Upper lobe of right lung (tissue), 1 donor: ENCODE measurements at places on chromosomes 7 and 10. TPM values are rescaled to one million over a fixed set of nuclear protein-coding genes. Genes with fewer than 3 reads are reported as not detected.

Gene MCM7
- 48.7 TPM for total RNA-seq

Gene JAKMIP3
- 0.32 TPM for total RNA-seq

Gene CUBN
- total RNA-seq, result 1.3 TPM

- DNase-seq, result no peak
- no peaks in the 10 kb centered on the region for H3K4me1 ChIP-seq
- H3K27me3 ChIP-seq, result no peaks in the 10 kb centered on the region
- H3K4me3 ChIP-seq, result no peak overlapping the region
Measured at GRCh38 chr7:111005445-111005844, 85.5 kb upstream of the LRRN3 start.

DNA sequence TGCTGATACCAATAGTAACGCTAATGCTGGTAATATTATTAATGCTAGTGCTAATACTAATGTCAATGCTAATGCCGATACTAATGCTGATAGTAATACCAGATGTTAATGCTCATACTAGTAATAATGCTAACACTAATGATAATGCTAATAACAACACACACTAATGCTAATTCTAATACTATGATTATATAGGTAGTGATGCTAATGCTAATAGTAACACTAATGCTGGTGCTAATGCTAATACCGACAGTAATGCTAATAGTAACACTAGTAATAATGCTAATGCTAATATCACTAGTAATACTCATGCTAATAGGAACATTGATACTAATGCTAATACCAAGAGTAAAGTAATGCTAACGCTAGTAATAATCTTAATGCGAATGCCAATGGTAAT is 406.4 kb upstream of the RNF32 start:
- H3K27me3 ChIP-seq, result no peaks in the 10 kb centered on the region
- H3K36me3 ChIP-seq, result no peaks in the 10 kb centered on the region
- no peak overlapping the region for H3K4me3 ChIP-seq
- H3K27ac ChIP-seq, result no peak overlapping the region

- DNase-seq, result no peak
- peaks cover 6% of the 10 kb centered on the region for H3K4me1 ChIP-seq
- H3K27me3 ChIP-seq, result no peaks in the 10 kb centered on the region
- no peak overlapping the region for H3K27ac ChIP-seq
- no peaks in the 10 kb centered on the region for H3K36me3 ChIP-seq
Measured at GRCh38 chr7:5827755-5828154, 46.3 kb upstream of the RNF216 start.

GRCh38 chr7:20795881-20796280 is 9.2 kb upstream of the SP8 start:
- no peak overlapping the region for H3K4me3 ChIP-seq
- H3K27me3 ChIP-seq, result peaks cover 94% of the 10 kb centered on the region
- H3K27ac ChIP-seq, result no peak overlapping the region
- H3K36me3 ChIP-seq, result no peaks in the 10 kb centered on the region
- DNase-seq, result no peak

DNA sequence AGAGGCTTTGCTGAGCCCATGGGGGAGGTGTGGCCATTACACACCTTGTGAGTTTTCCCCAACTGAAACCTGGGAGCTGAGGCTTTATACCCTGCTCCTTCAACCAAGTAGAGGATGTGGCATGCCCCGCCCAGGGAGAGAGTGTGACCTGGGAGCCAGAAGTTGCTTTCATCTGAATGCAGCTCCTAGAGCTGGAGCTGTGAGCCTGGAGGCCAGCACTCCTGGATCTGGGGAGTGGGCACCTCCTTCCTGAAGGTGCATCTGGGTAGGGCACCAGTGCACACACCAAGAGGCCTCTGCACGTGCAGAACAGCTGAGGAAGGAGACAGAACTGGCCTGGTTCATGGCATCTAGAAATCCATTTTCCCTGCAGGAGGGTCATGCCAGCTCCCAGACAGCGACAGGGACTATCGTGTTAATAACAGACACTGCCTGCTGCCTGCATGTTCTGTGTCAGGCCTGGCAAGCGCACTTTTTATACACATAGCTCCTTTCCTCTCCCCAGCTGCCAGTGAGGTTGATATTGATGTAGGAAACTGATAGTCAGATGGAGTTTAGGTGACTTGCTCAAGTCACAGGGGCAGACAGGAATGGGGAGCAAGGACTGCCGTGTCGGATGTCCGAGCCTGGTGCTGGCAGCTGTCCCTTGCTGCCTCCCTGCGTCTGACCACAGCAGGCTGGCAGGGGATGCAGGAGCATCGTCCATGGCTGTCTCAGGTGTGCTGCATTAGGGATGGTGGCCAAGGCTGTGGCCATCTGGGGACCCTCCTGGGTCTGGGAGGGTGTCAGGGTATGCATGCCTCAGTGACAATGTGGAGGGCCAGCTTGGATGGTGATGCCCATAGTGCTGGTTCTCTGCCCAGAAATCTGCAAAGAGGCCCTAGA is 189.9 kb upstream of the CXCL12 start:
- DNase-seq, result no peak
- no peaks in the 10 kb centered on the region for H3K27me3 ChIP-seq
- H3K4me1 ChIP-seq, result no peaks in the 10 kb centered on the region
- no peaks in the 10 kb centered on the region for H3K36me3 ChIP-seq

GRCh38 chr7:151900986-151901621 is 24.2 kb upstream of the PRKAG2 start:
- H3K4me1 ChIP-seq, result no peaks in the 10 kb centered on the region
- H3K4me3 ChIP-seq, result no peak overlapping the region

DNA sequence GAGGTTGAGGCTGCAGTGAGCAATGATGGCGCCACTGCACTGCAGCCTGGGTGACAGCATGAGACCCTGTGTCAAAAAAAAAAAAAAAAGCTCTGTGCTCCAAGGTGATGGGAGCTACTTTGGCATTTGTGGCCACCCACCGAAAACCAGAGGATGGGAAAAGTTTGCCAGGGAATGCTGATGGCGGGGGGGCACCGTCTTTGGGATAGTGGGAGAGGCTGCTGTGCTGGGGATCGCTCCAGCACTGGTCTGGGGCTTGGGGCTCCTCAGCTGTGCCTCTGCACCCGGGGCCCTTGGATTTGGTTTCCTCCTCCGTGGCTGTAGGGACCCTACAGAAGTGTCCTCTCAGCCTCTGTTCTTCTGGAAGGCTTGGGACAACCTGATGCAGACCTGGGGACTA is 11.7 kb upstream of the RAMP3 start:
- no peaks in the 10 kb centered on the region for H3K36me3 ChIP-seq
- no peak overlapping the region for H3K27ac ChIP-seq
- DNase-seq, result peak; percentile 43

DNA sequence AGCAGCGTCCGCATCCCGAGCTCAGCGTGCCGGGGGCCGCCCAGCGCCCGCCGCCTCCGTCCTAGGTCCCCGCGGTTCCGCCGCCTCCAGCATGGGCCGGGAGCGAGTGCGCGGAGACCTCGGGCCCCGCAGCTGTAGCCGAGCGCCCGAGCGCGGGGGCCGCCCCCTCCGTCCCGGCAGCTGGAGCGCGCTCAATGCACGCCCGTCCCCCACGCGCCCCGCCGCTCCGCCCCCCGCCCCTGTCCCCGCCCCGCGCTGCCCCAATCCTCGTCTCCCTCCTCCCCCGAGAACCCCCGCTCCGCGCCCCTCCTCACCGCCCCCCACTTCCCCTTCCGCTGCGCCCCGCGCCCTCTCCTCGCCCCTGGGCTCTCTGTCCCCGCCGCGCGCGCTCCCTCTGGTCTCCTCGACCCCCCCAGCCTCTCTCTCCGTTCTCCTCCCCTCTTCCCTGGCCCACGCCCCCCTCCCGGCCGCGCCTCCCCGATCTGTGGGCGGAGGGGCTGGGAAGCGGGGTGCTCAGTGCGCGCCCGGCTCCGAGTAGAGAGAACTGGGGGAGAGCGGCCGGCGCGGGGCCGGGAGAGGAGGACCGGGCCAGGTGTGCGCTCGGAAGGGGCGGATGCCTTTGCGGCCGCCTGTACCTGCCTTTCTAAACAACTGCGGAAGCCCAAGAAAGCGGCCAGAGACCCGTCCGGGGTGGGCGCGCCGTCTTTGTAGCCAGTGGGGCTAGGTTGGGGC is at the start of gene VIPR2:
Gene VIPR2, minus strand, starts transcription at position 110 of the 732 bp plus-strand sequence. Its CDS starts 96 bp downstream, at position 14.
- no peak for DNase-seq
- no peak within 1 kb of the TSS for H3K27ac ChIP-seq
- H3K4me3 ChIP-seq, result peak within 1 kb of the TSS; percentile 48
- peaks cover 10% of the 10 kb centered on the region for H3K4me1 ChIP-seq
- H3K27me3 ChIP-seq, result peaks cover 45% of the 10 kb centered on the region

DNA sequence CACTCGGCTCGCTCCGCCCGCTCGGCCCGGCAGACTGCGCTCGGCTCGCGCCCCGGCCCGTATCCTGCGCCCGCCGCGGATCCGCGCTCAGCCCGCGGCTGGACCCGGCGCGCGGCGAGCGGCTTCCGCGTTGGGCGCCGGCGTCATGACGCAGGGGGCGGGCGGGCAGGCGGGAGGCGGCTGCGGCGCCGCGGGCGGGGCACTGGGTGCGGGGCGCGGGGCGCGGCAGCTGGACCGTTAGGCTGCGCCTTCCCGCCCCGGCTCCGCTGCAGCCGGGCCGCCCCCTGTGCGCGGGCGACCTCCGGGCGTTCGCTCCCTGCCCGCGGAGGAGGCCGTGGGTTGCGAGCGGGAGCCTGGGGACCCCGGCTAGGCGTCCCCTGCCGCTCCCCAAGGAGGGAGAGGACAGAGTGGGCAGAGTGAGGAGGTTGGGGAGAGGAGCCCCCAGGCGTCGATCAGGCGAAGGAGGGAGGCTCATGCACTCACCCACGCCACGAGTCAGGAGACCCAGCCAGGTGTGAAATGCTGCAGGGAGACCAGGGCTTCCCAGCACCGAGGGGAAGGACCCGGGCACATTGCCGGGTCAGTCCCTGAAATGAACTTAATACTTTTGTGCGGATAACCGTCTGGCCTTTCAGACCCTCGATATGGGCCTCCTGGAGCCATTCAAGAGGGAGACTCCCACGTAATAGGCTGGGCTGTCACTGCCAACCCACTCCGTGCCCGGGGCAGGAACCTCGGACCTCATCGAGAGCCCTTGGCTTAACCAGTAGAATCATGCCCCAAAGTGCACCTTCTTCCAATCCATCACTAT is at the start of gene PIP4K2A:
Gene PIP4K2A, minus strand, starts transcription at position 100 of the 811 bp plus-strand sequence. CDS start 252 bp downstream, outside the sequence.
- peak within 1 kb of the TSS; percentile 72 for H3K4me3 ChIP-seq
- peak; percentile 91 for DNase-seq
- peaks cover 10% of the 10 kb centered on the region for H3K4me1 ChIP-seq
- H3K36me3 ChIP-seq, result no peaks in the 10 kb centered on the region

DNA sequence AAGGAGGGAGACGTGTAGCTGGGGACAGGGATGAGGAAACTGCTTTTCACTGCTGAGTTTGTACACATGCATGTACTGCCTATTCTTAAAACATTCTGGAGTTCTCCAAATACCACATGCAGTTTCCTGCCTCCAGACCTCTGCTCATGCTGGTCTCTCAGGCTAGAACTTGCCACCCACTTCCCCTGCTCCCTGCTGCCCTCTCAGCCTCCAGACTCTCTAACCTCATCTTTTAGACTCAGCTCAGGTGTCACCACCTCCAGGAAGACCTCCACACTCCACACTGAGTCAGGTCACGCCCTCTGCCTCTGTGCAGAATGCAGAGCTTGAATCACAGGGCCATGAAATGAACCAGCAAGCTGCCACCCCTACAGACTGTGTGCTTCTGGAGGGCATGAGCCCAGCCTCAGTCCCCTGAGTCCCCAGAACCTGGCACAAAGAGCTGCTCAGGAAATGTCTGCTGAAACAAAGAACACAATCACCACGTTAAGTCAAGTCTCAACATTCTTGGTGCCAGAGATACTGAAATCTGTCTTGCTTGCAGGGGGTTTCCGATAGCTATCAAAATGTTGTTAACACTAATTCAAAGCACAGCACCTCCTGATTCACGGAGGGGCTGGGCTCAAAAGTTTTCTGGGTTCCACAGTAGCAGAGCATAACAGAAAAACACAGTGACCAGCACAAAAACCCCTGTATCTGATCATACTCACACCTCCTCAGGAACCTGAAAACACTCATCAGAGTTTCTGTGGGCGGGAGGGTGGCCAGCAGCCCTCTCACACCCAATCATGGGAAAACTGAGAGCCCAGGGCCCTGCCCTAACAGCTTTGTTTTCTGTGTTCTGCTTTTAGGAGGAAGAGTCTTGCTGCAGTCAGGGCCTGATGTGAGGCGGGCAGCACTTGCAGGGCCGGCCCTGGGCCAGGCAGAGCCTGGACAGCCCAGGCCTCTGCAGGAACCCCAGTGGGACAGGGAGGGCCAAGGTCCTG is 21.1 kb downstream of the FAM53B start:
- no peaks in the 10 kb centered on the region for H3K36me3 ChIP-seq
- H3K4me3 ChIP-seq, result no peak overlapping the region
- H3K4me1 ChIP-seq, result peaks cover 80% of the 10 kb centered on the region
- H3K27me3 ChIP-seq, result no peaks in the 10 kb centered on the region
- peak; percentile 70 for DNase-seq

DNA sequence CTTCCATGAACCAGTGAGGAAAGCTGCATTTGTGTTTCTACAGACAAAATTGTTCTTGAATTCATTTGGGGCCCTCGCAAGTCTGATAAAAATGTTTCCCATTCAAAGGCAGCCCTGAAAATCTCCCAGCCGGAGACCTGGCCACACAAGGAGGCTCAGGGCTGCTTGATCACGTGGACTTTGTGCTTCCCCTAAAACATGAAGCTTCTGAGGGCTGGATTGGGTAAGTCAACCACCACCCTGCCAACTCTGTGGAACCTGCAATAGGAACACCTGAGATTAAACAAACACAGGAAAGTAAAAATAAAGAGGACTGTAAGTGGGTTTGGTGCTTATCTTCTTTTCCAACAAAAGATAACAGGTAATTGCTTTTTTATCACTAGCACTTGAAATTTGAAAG is 133.8 kb downstream of the C10orf90 start:
- H3K36me3 ChIP-seq, result no peaks in the 10 kb centered on the region
- H3K4me1 ChIP-seq, result no peaks in the 10 kb centered on the region
- DNase-seq, result no peak
- no peak overlapping the region for H3K27ac ChIP-seq
- H3K27me3 ChIP-seq, result no peaks in the 10 kb centered on the region
- H3K4me3 ChIP-seq, result no peak overlapping the region
